Activated CD8-positive, alpha-beta T cell treated with anti-CD3 and anti-CD28 coated beads, Interleukin-2, amount 10 ng/mL, durations not matched to agents 7 days and 5 days (primary cell): ENCODE measurements at places on chromosomes 11 and 22. TPM values are rescaled to one million over a fixed set of nuclear protein-coding genes. Genes with fewer than 3 reads are reported as not detected.

The OVOL1 gene
- total RNA-seq: not detected

The GAB4 gene
- total RNA-seq: not detected

The OR2D2 gene
- not detected for total RNA-seq

The MRGPRX4 gene
- not detected for total RNA-seq

The CENPM gene
- total RNA-seq: 83.8 TPM

The XKR3 gene
- not detected for total RNA-seq

The ASRGL1 gene
- 12.4 TPM for total RNA-seq

The MMP1 gene
- total RNA-seq: not detected

The USP28 gene
- 46.8 TPM for total RNA-seq

The MMP8 gene
- total RNA-seq: not detected

The VSIG2 gene
- total RNA-seq: not detected

The RASGRP2 gene
- 101 TPM for total RNA-seq

The C11orf97 gene
- not detected for total RNA-seq

The CASP12 gene
- not detected for total RNA-seq

The C11orf52 gene
- not detected for total RNA-seq

The TRIM34 gene
- total RNA-seq: 12.3 TPM

The APOL5 gene
- not detected for total RNA-seq

The MLC1 gene
- 8.3 TPM for total RNA-seq

The KCNK7 gene
- total RNA-seq: 0.95 TPM

The C11orf42 gene
- not detected for total RNA-seq

The OR52A1 gene
- not detected for total RNA-seq

The KRTAP5-9 gene
- total RNA-seq: not detected

The OR5B21 gene
- 0.26 TPM for total RNA-seq

The OR52I2 gene
- total RNA-seq: not detected

The PNPLA5 gene
- not detected for total RNA-seq

The TUBA8 gene
- total RNA-seq: 1.2 TPM

The CALCB gene
- 0.79 TPM for total RNA-seq

The ART5 gene
- total RNA-seq: not detected

The PRR33 gene
- not detected for total RNA-seq

The TRPM5 gene
- total RNA-seq: not detected

The SHANK3 gene
- total RNA-seq: not detected

The AKIP1 gene
- 26.8 TPM for total RNA-seq

The MPPED1 gene
- total RNA-seq: not detected

The MN1 gene
- 0.11 TPM for total RNA-seq

The CRYBB3 gene
- not detected for total RNA-seq

The DTX4 gene
- total RNA-seq: 0.18 TPM

The IRAG1 gene
- total RNA-seq: not detected

The OMP gene
- not detected for total RNA-seq

The NXPE2 gene
- not detected for total RNA-seq

The FGF19 gene
- total RNA-seq: not detected

The TH gene
- not detected for total RNA-seq

The TIGD3 gene
- 1.4 TPM for total RNA-seq

The TYR gene
- total RNA-seq: not detected

The TNNT3 gene
- total RNA-seq: 2.6 TPM

The DEFB131B gene
- not detected for total RNA-seq
